ENCODE measurements at places on chromosomes 3 and 15.

DNA sequence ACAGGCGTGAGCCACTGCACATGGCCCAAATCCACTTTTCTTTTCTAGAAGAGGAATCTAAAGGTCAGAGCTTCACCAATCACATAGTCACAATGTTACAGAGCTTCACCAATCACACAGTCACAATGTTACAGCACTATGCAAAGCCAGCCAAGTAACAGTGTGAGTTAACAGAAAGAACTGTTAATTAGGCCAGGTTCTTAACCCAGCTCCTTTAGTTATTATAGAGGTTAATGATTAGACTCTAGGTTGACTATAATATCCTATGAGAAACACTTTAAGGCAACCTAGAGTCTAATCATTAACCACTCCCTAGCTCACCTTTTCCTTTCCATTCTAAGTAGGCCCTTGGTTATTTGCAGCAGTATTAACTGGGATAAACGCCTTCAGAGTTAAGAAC, 54.0 kb downstream of the TASOR start:
- no peak for DNase-seq

DNA sequence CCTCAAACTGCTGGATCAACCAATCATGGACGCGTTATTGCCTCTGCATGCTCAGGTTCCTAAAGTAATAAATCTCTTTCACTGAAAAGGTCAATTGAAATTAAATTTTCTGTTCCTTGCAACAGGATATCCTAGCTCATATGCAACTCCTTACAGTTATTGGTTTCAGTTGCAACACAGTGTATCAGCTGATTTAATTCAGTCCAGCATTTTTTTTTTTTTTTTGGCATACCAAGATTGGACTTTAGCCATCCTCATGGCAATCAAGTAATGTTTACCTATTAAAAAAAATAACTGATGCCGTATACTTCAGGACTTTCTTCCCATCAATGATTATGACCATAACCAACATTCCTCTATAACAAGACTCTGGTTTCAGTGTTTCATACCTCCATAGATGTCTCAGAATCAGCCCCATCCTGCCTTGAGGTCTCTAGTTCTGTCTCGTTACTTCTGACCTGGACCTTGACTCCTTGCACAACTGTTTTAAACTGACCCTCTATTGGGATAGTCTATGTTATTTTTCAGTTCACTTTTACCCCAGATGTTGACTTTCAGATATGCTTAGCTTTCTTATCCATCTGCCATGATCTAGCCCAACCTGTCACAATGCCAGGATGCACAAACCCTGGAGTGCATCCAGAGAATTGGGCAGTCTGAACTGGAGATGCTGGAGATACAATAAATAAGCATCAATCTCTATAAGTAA, 265.0 kb upstream of the GADL1 start:
- no peak for DNase-seq

DNA sequence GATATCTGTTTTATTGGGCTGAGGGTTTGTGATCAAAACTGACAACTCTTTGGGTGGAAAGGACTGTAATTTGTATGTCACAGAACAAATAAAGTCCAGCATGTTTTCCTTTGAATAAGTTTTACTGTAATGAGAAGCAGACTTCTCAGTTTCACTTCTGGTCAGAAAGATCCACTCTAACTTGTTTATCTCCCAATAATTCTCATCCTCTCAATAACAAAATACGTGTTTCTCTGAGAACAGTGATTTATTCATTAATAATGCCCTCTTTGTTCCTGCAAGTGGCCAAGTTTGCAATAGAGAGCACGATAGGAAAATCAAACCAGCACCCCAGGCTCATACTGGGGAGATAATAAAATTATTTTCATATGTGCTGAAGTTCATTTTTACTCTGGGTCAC, 190.6 kb downstream of the CNTN3 start:
- no peak for DNase-seq

- DNase-seq: no peak
Observed at GRCh38 chr3:185646382-185647133, 60.5 kb downstream of the SENP2 start.

DNA sequence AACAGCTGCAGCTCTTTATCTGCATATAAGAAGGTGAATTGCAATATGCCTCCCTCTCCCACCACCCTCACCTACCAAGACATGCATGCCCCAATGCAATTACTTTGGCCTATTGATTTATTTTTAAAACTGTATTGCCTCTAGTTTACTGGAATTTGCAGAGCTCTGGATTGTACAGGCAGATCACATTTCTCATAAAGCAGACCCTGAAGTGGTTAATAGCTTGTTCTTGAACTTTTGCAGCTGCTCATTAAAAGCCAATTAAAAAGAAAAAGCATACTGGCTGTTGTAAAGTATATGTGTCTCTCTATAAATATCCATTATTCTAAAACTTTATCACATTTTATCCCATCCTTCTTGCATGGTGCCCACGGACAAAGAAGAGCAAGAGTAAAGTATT, 221.5 kb upstream of the TOPAZ1 start:
- DNase-seq: no peak

GRCh38 chr15:76196269-76197231, 114.7 kb downstream of the ETFA start:
- DNase-seq: no peak

DNA sequence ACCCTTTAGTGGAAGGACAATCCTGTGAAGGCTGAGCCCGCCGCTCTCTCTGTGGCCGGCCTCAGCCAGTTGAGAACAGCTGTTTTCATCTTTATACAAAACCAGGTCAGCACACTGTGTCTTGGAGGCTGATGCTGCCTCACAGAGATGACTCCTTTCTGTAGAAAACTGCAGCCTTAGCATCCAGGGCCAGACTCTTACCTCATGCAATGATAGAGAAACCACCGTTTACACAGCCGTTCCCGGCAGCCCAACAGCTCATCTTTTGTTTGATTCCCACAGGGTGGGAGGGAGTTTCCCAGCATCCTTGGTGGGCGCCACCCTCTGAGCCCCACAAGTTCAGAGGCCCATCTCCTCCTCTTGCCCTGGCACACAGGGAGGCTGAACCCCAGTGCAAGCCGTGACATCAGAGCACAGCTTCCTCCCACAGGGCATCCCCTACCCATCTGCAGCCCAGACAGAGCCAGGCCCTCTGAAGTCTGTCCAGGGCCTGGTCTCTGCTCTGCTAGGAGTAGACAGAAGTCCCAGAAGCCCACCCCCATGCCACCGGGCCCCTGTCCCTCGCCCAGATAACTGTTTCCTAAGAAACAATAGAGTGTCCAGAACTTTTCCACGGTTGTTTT, 105.0 kb downstream of the LRRK1 start:
- no peak for DNase-seq

- DNase-seq: no peak
Observed at GRCh38 chr3:141355242-141355641, 13.1 kb upstream of the ZBTB38 start.

GRCh38 chr15:74463634-74464033, 2.7 kb upstream of the UBL7 start:
- no peak for DNase-seq

- no peak for DNase-seq
Observed at GRCh38 chr3:110793611-110794010, 278.0 kb upstream of the NECTIN3 start.

All from stimulated activated CD8-positive, alpha-beta memory T cell treated with anti-CD3 and anti-CD28 coated beads, Interleukin-7, amount 100 ng/mL, for 1 hour (primary cell).